Forelimb muscle (tissue), 1 donor: ENCODE measurements at places on chromosomes 11 and 22.

GRCh38 chr22:48745842-48746788, 1081.6 kb downstream of the BRD1 start:
- no peak for DNase-seq

DNA sequence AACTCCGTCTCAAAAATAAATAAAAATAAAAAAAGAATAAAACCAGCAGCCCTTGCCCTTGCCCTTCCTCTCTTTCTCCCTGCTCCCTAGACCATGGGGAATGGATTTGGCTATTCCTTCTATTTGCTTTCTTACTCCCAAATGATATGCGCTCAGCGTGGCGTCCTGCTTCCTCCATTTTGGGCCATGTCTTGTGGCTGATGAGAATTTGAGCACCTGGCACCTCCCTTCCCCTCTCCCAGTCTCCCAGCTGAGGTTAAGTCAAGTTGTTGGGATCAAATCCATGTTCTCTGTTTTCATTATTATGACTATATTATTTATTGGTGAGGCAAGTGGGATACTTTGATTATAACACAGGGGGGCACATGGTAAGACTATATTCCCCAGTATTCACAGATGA, 10.8 kb upstream of the CTTN start:
- no peak for DNase-seq

DNA sequence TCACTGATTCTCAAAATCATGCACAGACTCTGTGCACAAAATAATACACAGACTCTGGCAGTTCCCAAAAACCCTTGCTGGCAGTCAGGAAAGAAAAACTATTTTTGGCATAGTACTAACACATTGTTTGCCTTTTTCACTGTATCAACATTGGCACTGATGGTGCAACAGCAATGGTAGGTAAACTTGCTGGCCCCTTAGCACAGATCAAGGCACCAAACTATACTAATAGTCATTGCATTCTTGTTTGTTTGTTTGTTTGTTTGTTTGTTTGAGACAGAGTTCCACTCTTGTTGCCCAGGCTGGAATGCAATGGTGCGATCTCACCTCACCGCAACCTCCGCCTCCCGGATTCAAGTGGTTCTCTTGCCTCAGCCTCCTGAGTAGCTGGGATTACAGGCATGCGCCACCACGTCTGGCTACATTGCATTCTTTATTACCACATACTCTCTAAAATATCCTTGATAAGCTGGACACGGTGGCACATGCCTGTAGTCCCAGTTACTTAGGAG, 81.0 kb upstream of the SLC6A5 start:
- no peak for DNase-seq

- no peak for DNase-seq
These were observed 72.5 kb downstream of the PACS1 start for GRCh38 chr11:66142370-66143263.

DNA sequence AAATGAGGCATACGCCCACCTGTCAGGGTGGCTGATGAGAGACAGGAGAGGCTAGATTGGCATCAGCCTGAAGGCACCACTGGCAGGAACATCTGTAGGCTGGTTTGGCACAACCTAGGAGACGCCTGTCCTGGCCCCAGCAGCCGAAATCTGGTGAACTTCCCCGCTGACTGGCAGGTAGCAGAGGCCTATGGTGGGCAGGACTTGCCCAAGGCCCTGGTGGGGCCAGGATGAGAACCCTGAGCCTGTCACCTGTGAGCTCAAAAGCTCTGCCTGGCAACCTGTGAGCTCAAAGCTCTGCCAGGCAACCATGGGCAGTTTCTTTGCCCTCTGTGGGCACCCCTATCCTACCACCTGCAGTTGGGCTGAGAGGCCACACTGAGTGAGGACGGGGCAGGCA, 2.5 kb downstream of the DERL3 start:
- no peak for DNase-seq

DNA sequence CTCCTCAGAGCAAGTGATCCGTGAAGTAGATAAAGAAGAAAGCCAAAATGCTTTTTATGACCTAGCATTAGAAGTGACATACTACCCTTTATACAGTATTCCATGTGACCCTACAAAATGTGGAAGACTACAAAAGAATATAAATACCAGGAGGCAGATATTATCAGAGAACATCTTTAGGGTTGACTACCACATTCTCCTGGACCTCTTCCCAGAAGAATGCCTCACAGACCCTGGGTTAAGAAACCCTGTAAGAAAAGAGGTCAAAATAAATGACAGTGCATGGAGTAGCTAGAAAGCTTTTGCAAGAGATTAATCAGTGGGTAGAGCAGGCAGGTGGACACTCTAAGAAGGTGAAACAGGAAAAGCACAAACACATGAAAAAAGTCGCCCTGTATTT, 69.2 kb downstream of the FANCF start:
- no peak for DNase-seq

GRCh38 chr11:47889714-47890441, 41.7 kb upstream of the NUP160 start:
- no peak for DNase-seq
